ENCODE measurements at places on chromosomes 11 and 22.

DNA sequence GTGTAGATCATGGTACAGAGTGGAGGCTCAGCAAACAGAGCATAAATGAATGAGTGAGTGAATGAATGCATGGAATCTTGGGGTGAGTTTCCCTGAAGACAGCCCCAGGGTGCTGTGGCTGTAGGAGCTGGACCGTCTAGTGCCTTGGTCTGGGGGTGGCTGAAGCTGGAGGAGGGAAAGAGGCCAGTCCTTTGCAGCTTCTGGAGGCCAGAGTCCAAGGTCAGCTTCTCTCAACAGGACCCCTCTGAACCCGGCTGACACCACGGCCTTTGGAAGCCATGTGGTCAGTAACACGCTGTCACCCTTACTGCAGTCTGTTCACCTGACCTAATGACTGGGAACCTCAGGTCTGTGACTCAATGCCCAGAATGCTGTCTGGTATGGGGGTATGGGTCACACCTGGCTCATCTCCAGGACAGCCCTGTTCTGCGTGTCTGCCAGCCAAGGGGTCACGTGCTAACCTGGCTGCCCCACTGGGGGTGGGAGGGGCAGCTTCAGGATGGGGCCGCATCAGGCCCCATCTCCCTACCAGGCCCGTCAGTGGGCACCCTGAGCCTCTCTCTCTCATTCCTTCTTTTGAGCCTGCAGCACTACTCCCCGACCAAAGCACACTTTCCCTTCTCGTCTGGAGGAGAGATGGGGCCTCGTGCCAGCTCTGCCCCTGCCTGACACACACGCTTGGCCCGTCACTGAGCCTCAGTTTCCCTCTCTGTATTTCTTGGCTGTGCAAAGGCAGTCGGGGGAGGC lies 24.1 kb upstream of the CHKA start:
- no peak for DNase-seq

DNA sequence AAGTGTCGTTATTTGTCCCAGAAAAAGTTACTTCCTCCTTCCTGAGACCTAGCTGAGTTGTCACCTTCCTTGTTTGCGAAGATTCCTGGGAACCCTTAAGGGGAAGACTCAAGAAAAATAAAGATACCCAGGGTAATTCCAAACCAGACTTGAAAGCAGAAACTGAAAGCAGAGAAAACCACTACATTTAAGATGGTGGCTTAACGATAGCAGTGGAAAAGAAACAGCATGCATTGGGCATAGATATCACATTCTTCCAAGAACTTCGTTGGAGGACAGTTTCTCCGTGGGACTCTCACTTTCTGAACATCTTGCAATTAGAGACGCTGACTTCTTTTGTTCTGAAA lies 89.1 kb downstream of the FAM76B start:
- DNase-seq: no peak

- no peak for DNase-seq
Observed at GRCh38 chr11:134468081-134468668, 56.1 kb upstream of the B3GAT1 start.

DNA sequence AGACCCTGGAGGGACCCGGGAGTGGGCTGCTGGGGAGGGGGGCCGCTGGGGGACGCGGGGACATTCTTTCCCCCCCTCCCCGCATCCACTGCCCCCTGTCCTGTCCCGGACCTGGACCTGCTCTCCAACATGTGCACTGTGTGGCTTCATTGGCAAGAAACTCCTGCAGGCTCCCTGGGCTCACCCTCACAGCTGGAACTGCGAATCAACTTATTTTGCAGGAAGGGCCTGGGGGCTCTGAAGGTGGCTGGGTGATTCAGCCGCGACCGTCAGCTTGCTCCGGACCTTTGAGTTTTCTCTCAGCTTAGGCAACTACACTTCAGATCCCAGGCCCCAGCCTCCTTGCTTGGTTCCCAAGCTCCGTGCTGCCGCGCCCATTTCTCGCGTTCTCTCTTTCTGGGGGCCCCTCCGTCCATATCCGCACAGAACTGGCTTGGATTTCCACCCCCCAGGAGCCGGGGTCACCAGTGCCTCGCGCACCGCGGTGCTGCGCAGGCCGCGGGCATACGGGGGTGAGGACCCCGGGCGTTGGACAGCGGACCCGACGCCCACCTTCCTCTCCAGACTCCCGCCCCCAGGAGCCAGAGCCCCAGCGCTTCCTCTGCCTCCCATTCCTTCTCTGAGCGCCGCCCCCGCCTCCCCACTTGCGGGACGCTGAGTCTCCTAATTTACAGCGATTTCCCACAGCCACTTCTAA lies 471 bp upstream of the AHNAK start:
- DNase-seq: peak; percentile 18

DNA sequence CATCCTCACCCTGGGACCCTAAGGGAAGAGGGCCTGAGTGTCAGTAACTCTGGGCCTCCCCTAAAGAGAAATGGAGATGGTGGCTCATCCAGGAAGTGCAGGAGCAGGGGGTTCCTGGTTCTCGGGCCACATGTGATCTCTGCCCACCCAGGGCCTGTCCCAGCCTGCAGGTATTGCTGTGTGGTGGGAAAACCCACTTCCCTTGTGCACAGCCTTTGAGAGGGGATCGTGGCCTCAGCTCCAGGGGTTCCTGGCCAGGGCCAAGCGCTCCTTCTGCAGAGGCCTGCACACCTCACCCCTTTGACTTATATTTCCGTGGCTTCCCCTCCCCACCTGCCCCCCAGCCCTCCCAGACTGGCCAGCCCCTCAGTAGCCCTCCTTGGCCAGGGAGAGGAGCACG lies 213.5 kb downstream of the OR4C45 start:
- no peak for DNase-seq

DNA sequence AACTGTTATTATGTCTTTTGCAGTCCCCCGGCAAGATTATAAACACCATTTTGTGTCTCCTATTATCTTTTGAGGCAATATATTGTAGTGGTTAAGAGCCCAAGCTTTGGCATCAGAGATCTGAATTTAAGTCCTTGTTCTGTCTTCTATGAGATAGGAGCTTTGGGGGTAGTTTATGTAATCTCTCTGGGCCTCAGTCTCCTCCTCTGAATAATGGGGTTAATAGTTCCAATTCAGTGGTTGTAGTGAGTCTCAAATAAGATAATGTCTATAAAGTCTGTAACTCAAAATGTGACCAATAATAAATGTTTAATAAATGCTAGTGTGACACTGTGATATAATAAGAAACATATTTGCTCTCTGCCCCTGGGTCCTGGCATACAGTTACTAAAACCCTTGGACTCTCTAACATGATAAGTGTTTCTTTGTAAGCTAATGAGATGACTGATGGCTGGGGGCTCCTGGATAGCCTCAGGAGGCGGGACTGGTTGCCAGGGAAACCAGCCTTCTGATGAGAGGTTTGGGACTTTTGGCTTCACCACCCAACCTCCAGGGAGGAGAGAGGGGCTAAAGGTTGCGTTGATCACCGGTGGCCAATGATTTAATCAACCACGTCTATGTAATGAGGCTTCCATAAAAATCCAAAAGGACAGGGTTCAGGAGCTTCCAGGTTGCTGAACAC lies 183.4 kb upstream of the MTMR2 start:
- no peak for DNase-seq
